ENCODE measurements at places on chromosomes 2 and 18.

GRCh38 chr2:176488431-176488830 is 219.2 kb downstream of the MTX2 start:
- DNase-seq, result no peak

DNA sequence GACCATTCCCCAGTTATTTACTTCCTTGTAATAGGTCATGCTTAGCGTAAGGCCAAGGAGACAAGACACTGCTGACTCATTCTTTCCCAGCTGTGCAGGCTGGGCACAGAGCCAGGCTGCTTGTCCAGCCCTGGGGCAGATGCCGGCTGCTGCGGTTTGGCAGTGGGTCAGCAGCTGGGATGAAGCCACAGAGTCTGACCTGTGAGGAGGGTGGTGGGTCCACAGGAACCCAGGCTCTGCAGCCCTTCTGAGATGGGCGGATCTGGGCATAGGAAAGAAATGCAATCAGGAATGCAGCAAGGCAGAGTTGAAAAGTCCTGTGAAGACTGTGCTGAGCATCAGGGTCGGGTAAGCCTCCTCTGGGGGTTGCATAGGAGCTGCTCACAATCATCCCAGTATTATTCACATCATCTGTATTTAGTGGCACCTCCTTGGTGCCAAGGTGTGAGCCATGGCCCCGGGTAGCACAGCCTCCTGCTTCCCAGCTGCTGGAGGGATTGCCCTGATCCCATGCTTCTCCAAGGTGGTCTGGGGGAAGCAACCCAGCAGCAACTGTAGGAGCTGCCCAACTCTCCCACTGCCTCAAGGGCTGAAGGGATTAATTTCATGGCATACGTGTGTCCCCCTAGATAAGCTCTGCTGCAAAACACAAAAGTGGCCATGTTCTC is 139.0 kb downstream of the DDX1 start:
- peak; percentile 96 for DNase-seq

DNA sequence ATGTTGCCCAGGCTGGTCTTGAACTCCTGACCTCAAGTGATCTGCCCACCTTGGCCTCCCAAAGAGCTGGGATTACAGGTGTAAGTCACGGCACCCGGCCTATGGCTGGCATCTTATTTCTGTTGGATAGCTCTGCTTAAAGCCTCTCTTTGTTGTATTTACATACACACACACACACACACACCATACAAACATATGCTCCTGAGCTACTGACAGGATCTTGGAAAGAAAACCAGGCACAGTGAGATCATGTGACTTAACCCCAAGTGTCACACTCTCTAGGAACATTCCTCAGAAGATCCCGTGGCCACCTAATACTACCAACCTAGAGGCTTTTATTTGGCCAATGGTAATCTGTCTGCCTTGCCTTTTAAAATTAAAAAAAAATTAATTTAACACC is 85.1 kb upstream of the HAAO start:
- DNase-seq, result no peak

DNA sequence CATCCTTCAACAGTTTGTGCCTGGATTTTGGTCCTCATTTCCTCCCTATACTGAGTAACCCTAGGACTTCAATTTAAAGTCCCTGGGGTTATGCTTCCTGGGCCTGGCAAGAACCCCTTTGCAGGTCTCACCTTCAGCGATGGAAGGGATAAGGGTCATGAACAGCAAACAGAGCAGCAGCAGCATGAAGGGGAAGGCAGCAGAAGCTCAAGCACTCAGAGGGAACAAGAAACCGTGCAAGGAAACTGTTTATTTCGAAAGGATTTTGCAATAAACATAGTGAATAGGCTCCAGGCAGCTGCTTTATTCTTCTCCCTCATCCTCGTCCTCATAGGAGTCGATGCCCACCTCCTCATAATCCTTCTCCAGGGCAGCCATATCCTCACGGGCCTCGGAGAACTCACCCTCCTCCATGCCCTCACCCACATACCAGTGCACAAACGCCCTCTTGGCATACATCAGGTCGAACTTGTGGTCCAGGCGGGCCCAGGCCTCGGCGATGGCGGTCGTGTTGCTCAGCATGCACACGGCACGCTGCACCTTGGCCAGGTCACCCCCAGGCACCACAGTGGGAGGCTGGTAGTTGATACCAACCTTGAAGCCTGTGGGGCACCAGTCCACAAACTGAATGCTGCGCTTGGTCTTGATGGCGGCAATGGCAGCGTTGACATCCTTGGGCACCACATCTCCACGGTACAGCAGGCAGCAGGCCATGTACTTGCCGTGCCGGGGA is 2.8 kb upstream of the TUBA4B start:
- DNase-seq, result no peak

DNA sequence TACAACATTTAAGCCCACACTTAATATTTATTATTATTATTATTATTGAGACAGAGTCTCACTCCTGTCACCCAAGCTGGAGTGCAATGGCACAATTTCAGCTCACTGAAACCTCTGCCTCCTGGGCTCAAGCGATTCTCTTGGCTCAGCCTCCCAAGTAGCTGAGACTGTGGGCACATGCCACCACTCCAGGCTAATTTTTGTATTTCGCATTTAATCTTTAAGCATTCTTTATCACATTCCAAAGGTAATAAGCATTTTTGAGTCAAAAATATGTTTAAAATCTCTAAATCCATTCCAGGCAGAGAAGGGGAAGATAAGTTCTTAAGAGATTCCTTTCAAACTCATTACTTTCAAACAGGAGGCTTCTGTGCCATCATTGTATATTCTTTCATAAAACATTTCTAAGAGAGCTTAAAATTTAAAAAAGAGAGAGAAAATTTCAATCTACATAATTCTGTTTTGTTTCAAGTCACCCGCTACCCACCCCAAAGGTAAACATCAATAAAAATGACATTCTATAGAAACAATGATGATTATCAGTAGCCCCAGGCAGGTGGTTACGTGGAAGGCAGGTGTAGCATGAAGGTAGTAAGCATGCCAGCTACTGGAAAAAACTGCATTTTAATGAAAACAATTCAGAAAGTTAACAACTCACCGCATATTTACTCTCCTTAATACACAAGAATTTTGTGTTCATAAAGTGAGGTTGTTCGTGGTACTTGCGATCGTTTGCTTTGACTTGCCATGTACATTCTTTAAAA is 84.4 kb upstream of the NARS1 start:
- DNase-seq, result no peak

GRCh38 chr2:30239986-30240752 is 8.8 kb downstream of the LBH start:
- DNase-seq, result no peak

GRCh38 chr18:13374468-13375301 is 156.1 kb downstream of the LDLRAD4 start:
- DNase-seq, result no peak

GRCh38 chr2:23801396-23801795 is 125.5 kb downstream of the ATAD2B start:
- DNase-seq, result no peak
